Purkinje cell (primary cell): ENCODE measurements at places on chromosomes 1 and 21. TPM values are rescaled to one million over a fixed set of nuclear protein-coding genes. Genes with fewer than 3 reads are reported as not detected.

Gene BACE2
- 0.78 and 1.7 TPM in 2 replicates for polyA plus RNA-seq

Gene AMPD1
- not detected in 2 replicates for polyA plus RNA-seq

Gene RGS18
- not detected in 2 replicates for polyA plus RNA-seq

Gene UTS2
- polyA plus RNA-seq: not detected in 2 replicates

Gene FMO3
- 1.9 TPM in 1 of 2 replicates, not detected in the other for polyA plus RNA-seq
